ENCODE measurements at places on chromosomes 3 and 15. TPM values are rescaled to one million over a fixed set of nuclear protein-coding genes. Genes with fewer than 3 reads are reported as not detected.

The ZIC4 gene
- total RNA-seq = not detected

The ITPKA gene
- 0.66 TPM for total RNA-seq

DNA sequence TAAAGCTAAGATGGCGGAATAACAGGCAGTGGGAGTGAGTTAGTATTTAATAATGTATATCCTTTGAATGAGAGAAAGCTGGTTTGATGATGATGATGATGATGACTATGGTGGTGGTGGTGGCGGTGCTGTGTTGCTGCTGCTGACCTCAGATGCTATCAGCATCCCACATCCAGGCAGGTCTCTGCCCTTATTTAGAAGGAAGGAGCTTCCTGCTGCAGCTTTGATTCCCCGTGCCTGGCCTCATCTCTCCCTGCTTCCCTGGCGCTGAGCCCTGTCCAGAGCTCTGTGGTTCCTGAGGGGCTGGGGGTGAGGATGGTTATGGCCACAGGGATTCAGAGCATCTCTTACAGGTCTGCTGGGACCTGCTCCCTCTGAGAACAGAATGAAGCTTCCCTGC, 73.1 kb downstream of the RAB11A start:
- H3K27ac ChIP-seq = no peak overlapping the region
- no peak overlapping the region for H3K4me3 ChIP-seq
- DNase-seq = no peak
- no peaks in the 10 kb centered on the region for H3K4me1 ChIP-seq
- no peaks in the 10 kb centered on the region for H3K27me3 ChIP-seq

- no peak overlapping the region for H3K27ac ChIP-seq
- no peaks in the 10 kb centered on the region for H3K4me1 ChIP-seq
- DNase-seq = peak; percentile 78
- H3K36me3 ChIP-seq = no peaks in the 10 kb centered on the region
- no peak overlapping the region for H3K4me3 ChIP-seq
Measured at GRCh38 chr15:57611938-57612337, 20.2 kb downstream of the MYZAP start.

- no peak overlapping the region for H3K4me3 ChIP-seq
- H3K27me3 ChIP-seq = no peaks in the 10 kb centered on the region
- H3K36me3 ChIP-seq = no peaks in the 10 kb centered on the region
- no peak overlapping the region for H3K27ac ChIP-seq
- DNase-seq = no peak
Measured at GRCh38 chr15:41429003-41429890, 12.4 kb downstream of the RTF1 start.

GRCh38 chr3:183427876-183428446, 458 bp downstream of the MCF2L2 start:
- peak; percentile 90 for DNase-seq
- no peaks in the 10 kb centered on the region for H3K36me3 ChIP-seq
- no peak overlapping the region for H3K27ac ChIP-seq
- H3K4me3 ChIP-seq = peak overlapping the region; percentile 64
- no peaks in the 10 kb centered on the region for H3K4me1 ChIP-seq

Measured in kidney (tissue), 22 donors.